ENCODE measurements at places on chromosomes 6 and 20.

- DNase-seq: no peak
- no peaks in the 10 kb centered on the region for H3K36me3 ChIP-seq
- H3K27me3 ChIP-seq: peaks cover 10% of the 10 kb centered on the region
- H3K4me1 ChIP-seq: no peaks in the 10 kb centered on the region
Observed at GRCh38 chr6:167526465-167527368, 201.8 kb downstream of the TTLL2 start.

DNA sequence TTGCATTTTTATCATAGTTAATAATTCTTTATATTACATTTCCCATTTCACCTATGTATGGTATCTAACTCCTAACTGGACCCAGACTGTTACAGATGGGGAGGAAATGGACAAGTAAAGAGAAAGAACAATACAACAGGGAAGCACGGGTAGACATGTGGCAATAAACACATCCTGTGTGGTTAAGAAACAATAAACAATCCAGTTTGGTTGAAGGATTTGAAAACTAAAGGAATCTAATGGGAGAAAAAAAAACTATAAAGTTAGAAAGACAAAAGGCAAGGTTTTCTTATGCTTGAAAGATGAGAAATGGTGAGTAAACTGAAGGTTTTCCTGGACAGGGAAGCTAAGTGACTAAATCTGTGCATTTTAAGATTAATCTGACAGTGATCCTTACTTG lies 34.9 kb upstream of the ALDH8A1 start:
- H3K27ac ChIP-seq: no peak overlapping the region
- no peak for DNase-seq
- no peak overlapping the region for H3K4me3 ChIP-seq

- no peaks in the 10 kb centered on the region for H3K4me1 ChIP-seq
- H3K27me3 ChIP-seq: no peaks in the 10 kb centered on the region
- no peak for DNase-seq
- peaks cover 41% of the 10 kb centered on the region for H3K36me3 ChIP-seq
Observed at GRCh38 chr6:37313723-37314486, 39.9 kb upstream of the RNF8 start.

DNA sequence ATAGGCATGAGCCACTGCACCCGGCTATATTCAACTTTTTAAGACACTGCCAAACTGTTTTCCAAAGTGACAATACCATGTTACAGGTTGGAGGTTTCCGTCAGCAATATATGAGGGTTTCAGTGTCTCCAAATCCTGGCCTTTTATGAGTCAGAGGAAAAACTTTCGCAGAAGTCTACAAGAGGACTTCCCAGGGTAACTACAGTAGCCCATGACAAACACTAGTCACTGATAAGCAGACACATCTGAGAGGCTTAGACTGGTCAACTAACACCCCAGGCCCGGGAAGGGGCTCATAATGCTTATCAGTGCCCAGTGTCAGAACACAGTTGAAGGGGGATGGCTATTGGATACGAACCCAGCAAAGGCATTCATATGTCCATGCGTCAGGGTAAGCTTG lies 85.4 kb downstream of the SOX4 start:
- H3K36me3 ChIP-seq: no peaks in the 10 kb centered on the region
- H3K4me1 ChIP-seq: no peaks in the 10 kb centered on the region
- no peak for DNase-seq

- H3K27ac ChIP-seq: no peak overlapping the region
- no peak overlapping the region for H3K4me3 ChIP-seq
- peaks cover 3% of the 10 kb centered on the region for H3K36me3 ChIP-seq
Observed at GRCh38 chr6:1787894-1788293, 178.2 kb downstream of the FOXC1 start.

GRCh38 chr20:63024573-63025392 lies 18.0 kb upstream of the BHLHE23 start:
- no peaks in the 10 kb centered on the region for H3K4me1 ChIP-seq
- no peaks in the 10 kb centered on the region for H3K36me3 ChIP-seq

GRCh38 chr6:71250099-71250602 lies 38.5 kb upstream of the OGFRL1 start:
- H3K36me3 ChIP-seq: no peaks in the 10 kb centered on the region
- no peaks in the 10 kb centered on the region for H3K27me3 ChIP-seq
- peaks cover 65% of the 10 kb centered on the region for H3K4me1 ChIP-seq
- H3K27ac ChIP-seq: peak overlapping the region; percentile 30
- DNase-seq: no peak

DNA sequence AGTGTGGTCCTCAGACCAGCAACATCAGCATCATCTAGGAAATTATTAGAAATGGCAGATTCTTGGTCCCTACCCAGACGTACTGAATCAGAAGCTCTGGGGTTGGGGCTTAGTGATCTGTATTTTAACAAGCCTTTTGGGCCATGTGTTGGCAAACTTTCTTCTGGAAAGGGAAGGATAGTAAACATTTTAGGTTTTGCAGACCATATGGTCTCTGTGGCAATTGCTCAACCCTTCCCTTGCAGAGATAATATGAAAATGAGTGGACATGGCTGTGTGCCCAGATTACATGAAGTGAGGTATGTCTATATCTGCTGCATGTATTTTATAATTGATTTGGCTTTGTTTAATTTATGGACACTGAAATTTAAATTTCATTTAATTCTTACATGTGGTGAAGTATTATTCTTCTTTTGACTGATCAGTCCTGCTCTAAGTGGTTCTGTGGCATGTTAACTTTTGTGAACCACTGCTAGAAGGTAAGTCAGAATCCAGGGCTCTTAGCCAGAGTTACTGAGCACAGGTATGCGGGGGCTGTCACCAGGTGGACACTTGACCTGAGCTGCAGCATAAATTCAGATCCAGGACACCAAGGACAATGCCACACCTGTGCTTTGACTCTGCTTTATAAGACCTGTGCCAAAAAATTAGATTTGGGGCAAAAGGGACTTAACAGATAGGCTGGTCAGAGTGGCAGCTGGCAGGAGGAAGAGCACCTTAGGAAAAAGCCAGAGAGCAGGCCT lies 43.2 kb downstream of the LY86 start:
- H3K27ac ChIP-seq: peak overlapping the region; percentile 16
- peaks cover 25% of the 10 kb centered on the region for H3K4me1 ChIP-seq
- H3K4me3 ChIP-seq: no peak overlapping the region
- no peak for DNase-seq

- peak overlapping the region; percentile 10 for H3K27ac ChIP-seq
- H3K36me3 ChIP-seq: no peaks in the 10 kb centered on the region
- no peak overlapping the region for H3K4me3 ChIP-seq
- H3K27me3 ChIP-seq: no peaks in the 10 kb centered on the region
- H3K4me1 ChIP-seq: peaks cover 28% of the 10 kb centered on the region
Observed at GRCh38 chr6:142700032-142700431, 244.9 kb downstream of the HIVEP2 start.

DNA sequence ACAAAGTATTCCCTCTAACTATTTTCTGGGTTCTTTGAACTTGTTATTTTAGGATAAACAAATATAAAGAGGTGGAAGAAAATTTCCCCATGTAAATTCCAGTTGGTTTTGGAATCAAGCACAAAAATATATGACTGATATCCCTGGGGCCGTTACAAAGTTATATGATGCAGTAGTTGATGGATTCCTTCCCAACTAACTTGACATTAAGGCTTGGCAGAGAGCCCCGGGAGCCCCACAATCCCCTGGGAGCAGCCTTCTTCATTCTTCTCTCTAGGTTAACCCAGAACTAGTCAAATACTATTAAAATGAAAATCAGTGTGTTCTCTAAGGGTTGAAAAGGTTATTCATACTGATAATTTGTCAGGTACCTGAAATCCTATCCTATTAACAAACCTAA lies 508.9 kb upstream of the SOX4 start:
- H3K4me1 ChIP-seq: peaks cover 4% of the 10 kb centered on the region
- no peak overlapping the region for H3K4me3 ChIP-seq
- peaks cover 44% of the 10 kb centered on the region for H3K36me3 ChIP-seq
- no peak for DNase-seq
- no peak overlapping the region for H3K27ac ChIP-seq

DNA sequence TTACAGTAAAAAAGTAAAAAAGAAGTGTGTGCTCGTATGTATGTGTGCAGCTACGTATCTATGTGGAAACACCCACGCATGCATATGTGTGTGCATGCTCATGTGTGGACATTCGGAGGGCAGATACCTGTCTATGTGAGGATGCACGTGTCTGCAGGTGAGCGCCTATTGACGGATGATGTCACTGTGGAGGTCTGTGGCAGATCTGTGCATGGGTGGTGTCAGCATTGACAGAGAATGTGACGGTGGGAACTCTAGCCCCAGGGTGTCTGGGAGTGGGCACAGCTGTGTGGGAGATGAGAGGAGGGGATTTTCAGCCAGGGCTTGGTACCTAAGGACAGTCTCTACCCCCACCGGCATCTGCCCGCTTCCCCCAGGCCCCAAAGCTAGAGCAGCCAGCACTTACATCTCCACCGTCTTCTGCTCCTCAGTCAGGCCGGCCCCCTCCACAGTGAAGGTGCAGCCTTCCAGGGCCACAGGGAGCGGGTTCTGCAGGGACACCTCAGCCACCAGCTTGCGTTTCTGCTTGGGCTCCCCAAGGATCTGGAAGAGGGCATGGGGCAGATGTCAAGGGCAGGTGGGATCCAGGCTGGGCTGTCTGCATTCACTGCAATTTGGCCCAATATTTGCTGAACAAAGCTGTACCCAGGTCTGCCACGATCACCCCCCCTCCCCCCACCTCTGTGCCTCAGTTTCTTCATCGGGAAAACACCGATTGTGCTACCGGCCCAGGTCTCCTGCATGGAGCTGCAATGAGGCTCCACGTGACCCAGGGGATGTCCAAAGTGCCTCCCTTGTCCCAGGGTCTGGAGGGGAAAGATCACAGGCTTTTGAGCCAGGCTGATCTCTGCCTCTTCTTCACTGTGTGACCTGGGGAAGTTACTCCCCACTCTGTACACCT lies 34.1 kb downstream of the TGM2 start:
- no peaks in the 10 kb centered on the region for H3K4me1 ChIP-seq
- H3K27ac ChIP-seq: no peak overlapping the region
- no peak for DNase-seq
- H3K36me3 ChIP-seq: no peaks in the 10 kb centered on the region

DNA sequence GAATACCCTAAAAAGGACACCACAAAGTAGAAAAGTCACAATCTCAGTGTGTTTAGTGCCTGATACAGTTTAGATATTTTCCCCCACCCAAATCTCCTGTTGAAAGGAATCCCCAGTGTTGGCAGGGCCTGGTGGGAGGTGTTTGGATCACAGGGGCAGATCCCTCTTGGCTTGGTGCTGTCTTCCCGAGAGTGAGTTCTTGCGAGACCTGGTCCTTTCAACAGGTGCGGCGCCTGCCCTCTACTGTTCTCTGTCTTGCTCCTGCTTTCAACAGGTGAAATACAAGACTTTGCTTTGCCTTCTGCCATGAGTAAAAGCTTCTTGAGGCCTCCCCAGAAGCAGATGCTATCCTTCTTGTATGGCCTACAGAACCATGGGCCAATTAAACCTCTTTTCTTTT lies 534.3 kb upstream of the NRSN1 start:
- no peak overlapping the region for H3K4me3 ChIP-seq
- no peak for DNase-seq
- H3K4me1 ChIP-seq: no peaks in the 10 kb centered on the region
- no peaks in the 10 kb centered on the region for H3K27me3 ChIP-seq
- H3K36me3 ChIP-seq: no peaks in the 10 kb centered on the region

GRCh38 chr6:25051083-25051482 lies 115.3 kb upstream of the RIPOR2 start:
- peaks cover 98% of the 10 kb centered on the region for H3K4me1 ChIP-seq
- no peaks in the 10 kb centered on the region for H3K27me3 ChIP-seq
- H3K4me3 ChIP-seq: peak overlapping the region; percentile 75
- DNase-seq: no peak
- H3K36me3 ChIP-seq: no peaks in the 10 kb centered on the region
- peak overlapping the region; percentile 96 for H3K27ac ChIP-seq

GRCh38 chr6:118708055-118708454 lies 56.7 kb upstream of the CEP85L start:
- peaks cover 5% of the 10 kb centered on the region for H3K36me3 ChIP-seq
- peak overlapping the region; percentile 95 for H3K4me3 ChIP-seq
- no peaks in the 10 kb centered on the region for H3K27me3 ChIP-seq
- H3K4me1 ChIP-seq: peaks cover 79% of the 10 kb centered on the region
- H3K27ac ChIP-seq: peak overlapping the region; percentile 98

GRCh38 chr6:163432300-163432699 lies 17.8 kb downstream of the QKI start:
- peaks cover 51% of the 10 kb centered on the region for H3K4me1 ChIP-seq
- no peak for DNase-seq
- no peak overlapping the region for H3K4me3 ChIP-seq
- H3K27ac ChIP-seq: no peak overlapping the region
- H3K36me3 ChIP-seq: no peaks in the 10 kb centered on the region
- no peaks in the 10 kb centered on the region for H3K27me3 ChIP-seq

- H3K27ac ChIP-seq: no peak overlapping the region
- no peaks in the 10 kb centered on the region for H3K4me1 ChIP-seq
- no peak for DNase-seq
- H3K27me3 ChIP-seq: no peaks in the 10 kb centered on the region
- H3K4me3 ChIP-seq: no peak overlapping the region
Observed at GRCh38 chr20:40181676-40182075, 507.4 kb downstream of the MAFB start.

- no peak overlapping the region for H3K27ac ChIP-seq
- no peaks in the 10 kb centered on the region for H3K27me3 ChIP-seq
- no peaks in the 10 kb centered on the region for H3K36me3 ChIP-seq
- H3K4me3 ChIP-seq: no peak overlapping the region
- DNase-seq: no peak
- H3K4me1 ChIP-seq: no peaks in the 10 kb centered on the region
Observed at GRCh38 chr6:74826263-74826662, 379.6 kb downstream of the COL12A1 start.

DNA sequence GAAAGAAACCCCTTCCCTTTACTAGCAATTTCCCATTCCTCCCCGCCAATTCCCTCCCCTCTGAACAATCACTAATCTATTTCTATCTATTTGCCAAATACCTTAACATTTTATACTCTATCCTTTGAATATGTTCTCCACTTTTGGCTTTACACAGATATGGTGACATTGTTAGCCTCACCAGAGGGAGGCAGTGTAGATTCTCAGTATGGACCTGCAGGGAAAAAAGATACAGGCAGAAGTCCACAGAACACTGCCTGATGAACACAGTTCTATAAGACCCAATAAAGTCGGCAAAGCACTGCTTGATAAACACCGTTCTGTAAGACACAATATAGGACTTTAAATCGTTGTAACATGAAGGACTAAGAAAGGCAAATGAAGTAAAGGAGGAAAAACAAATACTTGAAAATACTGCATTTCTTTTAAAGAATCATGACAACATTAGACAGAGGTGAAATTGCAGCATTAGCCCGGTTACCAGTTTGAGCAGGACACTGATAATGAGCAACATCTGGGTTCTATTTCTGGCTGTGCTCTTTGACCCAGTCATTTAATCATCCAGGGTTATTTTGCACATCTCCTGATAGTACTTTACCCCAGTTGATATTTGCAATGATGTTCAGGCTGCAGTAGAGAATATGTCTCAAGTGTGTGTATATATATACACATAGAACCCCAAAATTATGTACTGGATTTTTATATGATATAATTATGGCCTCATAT lies 296.8 kb downstream of the UTRN start:
- H3K4me3 ChIP-seq: peak overlapping the region; percentile 21
- no peaks in the 10 kb centered on the region for H3K27me3 ChIP-seq
- H3K4me1 ChIP-seq: peaks cover 21% of the 10 kb centered on the region
- H3K27ac ChIP-seq: no peak overlapping the region
- H3K36me3 ChIP-seq: peaks cover 35% of the 10 kb centered on the region
